ENCODE measurements at places on chromosomes 3 and 15.

DNA sequence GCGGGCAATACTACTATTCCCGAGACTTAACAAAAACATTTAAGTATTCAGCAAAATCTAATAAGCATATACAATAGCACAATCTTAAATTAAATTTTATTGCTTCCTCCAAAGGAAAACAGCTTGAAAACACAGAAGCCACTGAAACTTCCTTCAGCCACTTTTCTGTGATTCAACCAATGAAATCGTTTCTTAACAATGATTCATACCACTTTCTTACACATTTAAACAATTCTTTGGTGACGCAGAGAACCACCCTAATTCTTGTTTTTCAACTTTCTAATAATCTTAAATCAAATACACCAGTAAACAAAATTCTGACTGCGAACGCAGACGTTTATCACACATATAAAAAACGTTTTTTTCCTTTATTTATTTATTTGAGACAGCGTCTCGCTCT, 4.1 kb downstream of the TJP1 start:
- no peak for DNase-seq

DNA sequence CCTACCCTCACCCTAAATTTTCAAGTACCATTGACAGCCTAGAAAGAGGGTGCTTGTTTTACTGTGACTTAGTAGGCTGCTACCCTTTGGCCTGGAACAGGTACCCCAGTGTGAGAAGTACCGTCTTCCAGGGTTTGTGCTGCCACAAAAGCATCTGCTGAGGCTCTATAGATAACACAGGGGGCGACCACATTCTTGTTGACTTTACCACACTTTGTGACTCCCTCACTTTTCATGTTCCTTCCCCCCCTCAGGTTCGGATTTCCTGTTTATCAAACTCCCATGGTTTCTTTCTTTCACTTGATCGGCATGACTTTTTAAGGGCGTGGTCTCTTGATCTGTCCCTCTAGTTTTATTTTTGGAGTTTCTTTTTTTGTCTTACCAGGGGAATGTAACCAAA, 23.5 kb downstream of the EXOG start:
- no peak for DNase-seq

DNA sequence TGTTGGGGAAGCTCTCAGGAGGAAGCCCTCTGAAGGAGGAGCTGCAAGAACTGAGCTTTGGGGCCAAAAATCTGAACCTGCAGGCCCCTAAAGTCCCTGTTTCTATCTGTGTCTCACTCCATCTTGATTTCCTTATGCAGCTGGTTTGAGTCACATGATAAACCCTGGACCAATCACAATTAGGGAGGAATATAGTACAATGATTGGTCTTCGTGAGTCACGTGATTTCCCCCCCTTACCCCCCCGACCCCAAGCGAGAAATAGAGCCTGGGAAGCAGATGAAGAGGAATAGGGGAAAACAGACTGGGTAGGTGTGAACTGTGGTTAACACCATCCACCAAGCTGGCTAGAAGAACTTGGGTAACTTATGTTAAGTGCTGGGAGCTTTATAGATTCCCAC, 12.9 kb downstream of the CRABP1 start:
- DNase-seq, result no peak

DNA sequence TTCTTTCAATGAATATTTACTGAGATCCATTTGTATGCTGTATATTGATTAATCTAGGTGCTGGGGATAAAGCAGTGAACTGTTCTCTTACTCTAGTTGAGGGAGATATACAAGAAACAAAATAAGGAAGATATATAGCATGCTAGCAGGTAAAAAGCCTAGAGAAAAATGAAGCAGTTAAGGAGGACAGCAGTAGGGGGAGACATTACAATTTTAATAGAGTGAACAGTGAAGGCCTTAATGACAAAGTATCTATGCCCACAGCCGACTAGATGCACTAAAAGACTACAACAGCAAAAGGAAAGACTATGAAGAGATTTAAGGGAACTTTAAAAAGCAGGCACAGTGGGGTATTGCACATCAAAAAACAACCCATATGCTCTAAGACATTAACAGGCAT, 81.4 kb downstream of the XRN1 start:
- DNase-seq, result peak; percentile 23

DNA sequence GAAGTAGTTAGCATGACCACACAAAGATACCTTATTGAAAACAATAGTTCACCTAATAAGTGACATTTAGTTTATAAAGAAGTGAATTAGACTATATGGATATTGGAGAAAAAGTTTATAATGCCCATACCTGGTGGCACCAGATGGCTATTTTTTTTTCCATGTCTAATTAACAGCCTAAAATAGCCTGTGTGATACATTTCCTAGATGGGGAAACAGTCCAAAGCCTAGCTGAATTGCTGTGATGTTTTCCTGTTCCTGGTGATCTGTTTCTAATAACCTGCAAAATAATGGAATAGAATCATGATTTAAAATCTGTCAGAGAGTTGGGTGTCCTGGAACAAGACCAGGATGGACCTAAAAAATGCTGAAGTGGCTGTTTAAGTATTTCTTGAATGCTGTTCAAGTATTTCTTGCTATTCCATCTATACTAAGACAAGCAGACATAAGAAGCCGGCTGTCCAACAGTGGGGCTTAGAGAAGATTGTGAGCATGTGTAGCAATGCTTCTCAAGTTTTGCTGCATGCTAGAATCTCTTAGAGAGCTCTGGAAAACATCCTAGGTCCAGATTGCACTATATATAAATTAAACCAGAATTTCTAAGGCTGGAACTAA, 31.3 kb downstream of the LRRC3B start:
- DNase-seq, result no peak

GRCh38 chr3:151900884-151901643, 27.6 kb downstream of the SUCNR1 start:
- no peak for DNase-seq

DNA sequence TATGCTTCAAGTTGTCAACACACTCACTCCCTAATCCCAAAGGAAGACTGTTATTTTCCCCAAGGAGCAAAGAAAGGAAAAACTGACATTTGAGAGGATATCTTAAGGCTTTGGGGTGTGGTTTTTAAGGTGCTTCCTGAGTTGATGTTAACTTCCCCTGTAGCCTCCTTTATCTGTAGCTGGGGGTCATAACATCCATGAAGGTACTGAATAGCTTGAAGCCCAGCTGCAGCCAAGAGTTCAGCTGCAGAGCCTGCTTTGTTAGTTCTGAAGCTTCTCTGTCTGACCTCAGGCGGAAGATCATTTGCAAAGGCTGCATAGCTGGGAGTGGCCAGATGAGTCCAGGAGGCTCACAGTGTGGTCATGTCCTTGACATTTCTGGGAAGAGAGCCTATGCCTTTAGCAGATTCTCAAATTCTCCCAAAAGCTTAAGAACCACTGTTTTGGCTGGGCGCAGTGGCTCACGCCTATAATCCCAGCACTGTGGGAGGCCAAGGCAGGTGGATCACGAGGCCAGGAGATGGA, 165.4 kb downstream of the SV2B start:
- no peak for DNase-seq

GRCh38 chr3:102332205-102332604, 102.6 kb upstream of the ZPLD1 start:
- no peak for DNase-seq

Measured in Caco-2 (cell line).